ENCODE measurements at places on chromosomes 6 and 20.
A peak's percentile ranks its signal among the peaks of the same experiment; 100 is the strongest.

DNA sequence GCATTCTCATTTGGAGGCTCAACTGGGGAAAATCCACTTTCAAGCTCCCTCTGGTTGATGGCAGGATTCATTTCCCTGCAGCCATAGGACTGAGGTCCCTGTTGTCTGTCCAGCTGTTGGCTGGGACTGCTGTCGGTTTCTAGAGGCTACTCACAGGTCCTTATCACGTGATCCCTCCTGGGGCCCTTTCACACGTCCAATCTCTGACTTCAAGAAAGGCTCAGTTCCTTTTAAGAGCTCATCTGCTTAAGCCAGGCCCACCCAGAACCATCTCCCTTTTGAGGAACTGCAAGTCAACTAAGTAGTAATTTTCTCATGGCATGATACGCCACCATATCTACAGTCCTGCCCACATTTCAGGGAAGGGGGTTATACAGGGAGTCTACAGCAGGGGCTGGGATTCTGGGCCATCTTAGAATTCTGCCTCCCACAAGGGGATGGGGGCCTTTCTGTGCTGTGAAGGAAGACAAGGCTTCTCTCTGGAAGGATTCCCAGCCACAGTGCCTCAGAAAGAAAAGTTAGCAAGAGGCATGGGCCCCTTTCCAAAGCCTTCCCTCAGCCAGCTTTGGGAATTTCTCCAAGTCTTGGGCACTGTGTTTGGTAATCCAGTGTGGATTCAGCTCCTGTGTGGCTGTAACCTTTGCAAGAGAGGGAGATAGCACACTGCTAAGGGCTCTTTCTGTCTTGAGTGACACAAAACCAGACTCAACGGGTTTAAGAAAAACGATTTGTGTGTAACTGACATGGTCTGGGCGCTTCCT, 66.4 kb downstream of the CTCFL start:
- H3K4me1 ChIP-seq = no peaks in the 10 kb centered on the region
- H3K36me3 ChIP-seq = no peaks in the 10 kb centered on the region
- no peak overlapping the region for H3K4me3 ChIP-seq
- no peak for DNase-seq
- H3K27ac ChIP-seq = no peak overlapping the region

DNA sequence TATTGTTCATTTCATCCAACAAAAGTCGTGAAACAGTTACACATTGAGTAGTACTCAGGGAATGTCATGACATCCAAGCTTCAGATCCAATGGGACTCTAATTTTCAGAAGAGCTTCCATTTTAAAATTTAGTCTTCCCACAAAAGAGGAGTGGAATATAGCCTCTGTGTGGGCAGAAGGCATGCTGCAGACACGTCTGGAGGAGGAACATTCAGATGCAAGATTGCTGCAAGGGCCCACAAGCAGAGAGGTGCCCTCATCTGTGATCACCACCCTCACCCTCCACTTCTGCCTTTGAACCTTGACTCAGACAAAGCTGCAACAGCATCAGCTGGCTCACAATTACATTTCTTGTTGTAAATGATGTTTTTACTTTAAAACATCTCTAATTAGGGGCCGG, 29.9 kb downstream of the NRN1 start:
- no peaks in the 10 kb centered on the region for H3K4me1 ChIP-seq
- H3K36me3 ChIP-seq = no peaks in the 10 kb centered on the region

DNA sequence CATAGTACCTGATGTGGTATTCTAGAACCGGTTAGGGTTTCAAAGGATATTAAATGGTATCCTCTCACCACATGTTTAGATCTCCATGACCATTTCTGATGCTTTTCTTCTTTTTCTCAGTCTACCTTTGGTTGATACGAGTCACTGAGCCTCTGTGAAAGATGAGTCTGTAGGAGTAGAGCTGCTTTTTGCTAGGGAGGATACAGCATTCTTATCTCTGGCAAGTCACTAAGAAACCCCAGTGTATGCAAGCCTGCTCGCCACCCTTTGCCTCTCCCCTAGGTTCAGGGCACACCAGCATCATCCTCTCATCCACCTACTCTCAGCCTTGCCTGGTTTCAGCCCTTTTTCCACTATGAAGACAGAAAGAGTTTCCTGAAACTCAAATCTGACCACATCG, 89.9 kb downstream of the MTFR2 start:
- H3K36me3 ChIP-seq = no peaks in the 10 kb centered on the region
- no peak overlapping the region for H3K27ac ChIP-seq
- no peaks in the 10 kb centered on the region for H3K27me3 ChIP-seq

DNA sequence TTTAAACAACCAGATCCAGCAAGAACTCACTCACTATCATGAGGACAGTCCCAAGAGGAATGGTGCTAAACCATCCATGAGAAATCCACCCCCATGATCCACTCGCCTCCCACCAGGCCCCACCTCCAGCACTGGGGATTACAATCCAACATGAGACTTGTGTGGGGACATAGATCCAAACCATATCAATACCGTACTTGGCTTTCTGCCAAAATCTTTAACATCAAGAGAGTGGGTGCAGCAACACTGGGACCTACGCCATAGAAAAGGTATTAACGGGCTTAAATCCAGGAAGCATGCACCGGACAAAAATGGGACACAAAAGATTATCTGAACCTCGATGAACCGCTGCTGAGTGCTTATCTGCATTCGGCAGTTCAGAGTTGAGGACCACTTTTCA, 322.3 kb upstream of the ARID1B start:
- no peaks in the 10 kb centered on the region for H3K4me1 ChIP-seq
- no peaks in the 10 kb centered on the region for H3K36me3 ChIP-seq
- H3K4me3 ChIP-seq = no peak overlapping the region
- no peak overlapping the region for H3K27ac ChIP-seq
- DNase-seq = no peak

- no peak overlapping the region for H3K27ac ChIP-seq
- H3K36me3 ChIP-seq = peaks cover 10% of the 10 kb centered on the region
- DNase-seq = no peak
- no peaks in the 10 kb centered on the region for H3K4me1 ChIP-seq
Observed at GRCh38 chr20:35387334-35387733, 24.4 kb downstream of the UQCC1 start.

GRCh38 chr6:48610846-48611245, 499.8 kb upstream of the PTCHD4 start:
- H3K4me3 ChIP-seq = no peak overlapping the region
- H3K4me1 ChIP-seq = no peaks in the 10 kb centered on the region
- no peaks in the 10 kb centered on the region for H3K27me3 ChIP-seq
- no peak overlapping the region for H3K27ac ChIP-seq
- DNase-seq = no peak

GRCh38 chr20:44695295-44695673, 19.9 kb upstream of the CCN5 start:
- H3K36me3 ChIP-seq = no peaks in the 10 kb centered on the region
- H3K27me3 ChIP-seq = peaks cover 6% of the 10 kb centered on the region
- DNase-seq = no peak
- no peak overlapping the region for H3K27ac ChIP-seq

GRCh38 chr6:157758516-157759023, 64.5 kb upstream of the SNX9 start:
- no peak for DNase-seq
- H3K4me1 ChIP-seq = peaks cover 36% of the 10 kb centered on the region
- no peaks in the 10 kb centered on the region for H3K27me3 ChIP-seq
- no peaks in the 10 kb centered on the region for H3K36me3 ChIP-seq

DNA sequence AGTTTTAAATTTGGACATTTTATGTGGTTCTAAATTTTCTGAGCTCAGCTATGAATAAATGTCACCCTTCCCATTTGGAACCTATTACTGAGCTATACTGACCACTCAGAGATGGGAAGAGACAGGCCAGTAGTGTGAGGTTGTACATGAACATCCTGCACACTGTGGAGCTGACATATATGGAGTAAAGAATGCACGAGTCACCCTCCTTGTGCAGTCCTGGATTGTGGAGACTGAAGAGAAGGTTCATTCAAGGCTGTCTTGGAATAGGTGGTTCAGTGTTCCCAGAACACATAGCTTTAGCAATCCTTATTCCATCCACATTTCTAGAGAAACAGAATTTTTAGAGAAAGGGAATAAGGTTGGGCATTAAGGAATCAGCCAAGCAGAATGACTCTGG, 50.3 kb upstream of the OGFRL1 start:
- no peak overlapping the region for H3K4me3 ChIP-seq
- no peaks in the 10 kb centered on the region for H3K4me1 ChIP-seq
- H3K27ac ChIP-seq = no peak overlapping the region
- H3K36me3 ChIP-seq = no peaks in the 10 kb centered on the region
- H3K27me3 ChIP-seq = no peaks in the 10 kb centered on the region

DNA sequence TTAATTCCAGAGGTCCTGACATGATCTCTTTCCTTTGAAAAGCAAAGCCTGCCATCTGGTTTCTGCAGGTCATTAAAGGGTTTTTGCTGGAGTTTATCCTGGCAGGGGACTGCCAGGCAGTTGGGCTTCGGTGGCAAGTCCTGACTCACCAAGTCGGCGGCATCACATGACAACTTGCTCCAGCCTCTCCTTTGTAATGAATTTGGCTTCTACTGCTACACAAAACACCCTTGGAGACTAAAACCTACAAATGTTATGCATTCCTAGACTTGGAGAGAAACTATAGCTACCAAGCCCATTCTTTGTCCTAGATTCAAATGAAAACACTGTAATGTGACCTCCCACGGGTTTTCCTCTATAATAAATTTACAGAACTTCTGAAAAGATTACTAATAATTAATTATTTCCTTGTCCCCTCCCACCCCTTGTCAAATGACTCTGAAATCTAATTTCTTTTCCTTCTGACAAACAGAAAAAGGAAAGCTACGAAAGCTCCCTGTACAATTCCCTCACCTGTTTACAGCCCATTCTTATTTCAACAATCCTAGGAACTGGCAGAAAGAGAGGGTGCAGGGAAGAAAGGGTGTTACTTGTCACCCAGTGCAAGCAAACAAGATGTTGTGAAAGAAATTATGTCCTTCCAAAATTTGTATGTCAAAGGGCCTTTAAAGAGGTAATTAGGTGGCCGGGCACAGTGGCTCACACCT, 62.9 kb downstream of the QRSL1 start:
- peak overlapping the region; percentile 8 for H3K27ac ChIP-seq
- H3K4me1 ChIP-seq = peaks cover 9% of the 10 kb centered on the region
- H3K36me3 ChIP-seq = no peaks in the 10 kb centered on the region
- DNase-seq = no peak
- H3K27me3 ChIP-seq = no peaks in the 10 kb centered on the region
- no peak overlapping the region for H3K4me3 ChIP-seq

DNA sequence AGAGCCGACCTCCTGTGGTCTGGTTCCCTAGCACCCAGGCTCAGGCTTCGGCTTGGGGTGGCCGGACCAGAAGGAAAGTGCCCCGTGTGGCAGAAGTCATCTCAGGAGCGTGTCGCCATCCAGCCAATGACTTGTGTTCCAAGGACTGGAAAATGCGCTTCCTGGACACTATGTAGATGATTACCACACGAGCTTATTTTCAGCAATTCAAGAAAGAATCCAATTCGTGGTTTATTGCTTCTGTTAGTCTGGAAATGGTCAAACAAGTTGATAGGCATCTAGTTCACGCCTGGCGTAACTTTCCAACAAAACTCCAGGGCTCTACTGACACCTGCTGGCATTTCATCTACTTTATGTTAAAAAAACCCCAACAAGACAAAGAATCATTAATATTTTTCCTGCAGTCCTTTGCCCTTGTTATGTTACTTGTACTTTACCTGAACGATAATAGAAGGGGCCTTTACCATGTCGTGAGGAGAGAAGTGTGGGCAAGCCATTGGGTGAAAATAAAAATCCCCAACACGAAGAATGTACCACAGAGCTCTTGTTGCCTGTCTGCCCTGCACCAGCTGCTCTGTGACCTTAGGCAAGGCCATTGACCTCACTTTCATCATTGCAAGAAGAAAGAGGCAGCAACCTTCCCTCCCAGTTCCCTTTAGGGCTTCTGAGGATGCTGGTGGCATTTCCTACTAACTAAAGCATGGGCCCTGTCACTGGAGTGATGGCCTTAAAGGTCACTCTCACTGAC, 154.7 kb upstream of the LAMP5 start:
- no peaks in the 10 kb centered on the region for H3K36me3 ChIP-seq
- DNase-seq = no peak

DNA sequence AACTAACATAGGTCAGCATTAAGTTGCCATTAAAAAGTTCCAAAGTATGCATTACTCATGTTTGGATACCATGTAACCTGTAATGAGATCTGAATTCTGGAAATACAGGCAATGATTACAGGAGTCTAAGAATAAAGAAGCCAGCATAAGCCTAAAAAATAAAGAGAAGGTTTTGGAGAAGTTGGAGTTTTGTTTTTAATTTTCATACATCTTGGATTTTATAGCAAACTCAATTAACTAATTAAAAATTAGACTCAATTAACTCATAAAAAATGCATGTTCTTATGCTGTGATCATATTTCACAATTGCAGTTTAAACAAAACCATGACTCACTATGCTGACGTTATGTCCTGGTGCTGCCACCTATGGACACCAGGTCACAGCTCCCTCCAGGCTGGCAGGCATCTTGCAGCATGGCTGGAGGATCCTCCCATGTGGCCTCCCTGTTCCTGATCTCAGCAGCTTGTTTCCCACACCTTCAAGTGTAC, 648.8 kb upstream of the AGPAT4 start:
- H3K27ac ChIP-seq = no peak overlapping the region
- no peak overlapping the region for H3K4me3 ChIP-seq
- no peak for DNase-seq
- H3K4me1 ChIP-seq = no peaks in the 10 kb centered on the region
- H3K27me3 ChIP-seq = no peaks in the 10 kb centered on the region

GRCh38 chr20:44390280-44390679, 34.8 kb downstream of the HNF4A start:
- no peak for DNase-seq
- H3K4me3 ChIP-seq = no peak overlapping the region
- H3K36me3 ChIP-seq = no peaks in the 10 kb centered on the region
- H3K27ac ChIP-seq = no peak overlapping the region
- H3K4me1 ChIP-seq = peaks cover 16% of the 10 kb centered on the region

GRCh38 chr6:1611572-1612298, 2.0 kb downstream of the FOXC1 start:
- H3K36me3 ChIP-seq = no peaks in the 10 kb centered on the region
- peaks cover 22% of the 10 kb centered on the region for H3K4me1 ChIP-seq
- H3K27ac ChIP-seq = peak overlapping the region; percentile 76
- H3K27me3 ChIP-seq = peaks cover 26% of the 10 kb centered on the region

- no peaks in the 10 kb centered on the region for H3K36me3 ChIP-seq
- no peaks in the 10 kb centered on the region for H3K27me3 ChIP-seq
- H3K4me1 ChIP-seq = no peaks in the 10 kb centered on the region
- no peak overlapping the region for H3K4me3 ChIP-seq
- H3K27ac ChIP-seq = no peak overlapping the region
Observed at GRCh38 chr20:61331543-61331942, 79.5 kb downstream of the CDH4 start.

Data from keratinocyte (primary cell).